AG09309 (cell line): ENCODE measurements at places on chromosomes 1 and 21.

DNA sequence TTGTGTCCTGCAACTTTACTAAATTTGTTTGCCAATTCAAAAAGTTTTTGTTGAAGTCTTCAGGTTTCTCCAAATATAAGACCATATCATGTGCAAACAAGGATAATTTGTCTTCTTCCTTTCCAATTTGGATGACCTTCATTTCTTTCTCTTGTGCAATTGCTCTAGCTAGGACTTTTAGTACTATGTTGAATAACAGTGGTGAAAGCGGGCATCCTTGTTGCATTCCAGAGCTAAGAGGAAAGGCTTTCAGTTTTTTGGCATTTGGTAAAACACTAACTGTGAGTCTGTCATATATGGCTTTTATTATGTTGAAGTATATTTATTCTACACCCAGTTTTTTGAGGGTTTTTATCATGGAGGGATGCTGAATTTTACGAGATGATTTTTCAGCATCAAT is 630.0 kb upstream of the ADGRL2 start:
- DNase-seq = no peak

DNA sequence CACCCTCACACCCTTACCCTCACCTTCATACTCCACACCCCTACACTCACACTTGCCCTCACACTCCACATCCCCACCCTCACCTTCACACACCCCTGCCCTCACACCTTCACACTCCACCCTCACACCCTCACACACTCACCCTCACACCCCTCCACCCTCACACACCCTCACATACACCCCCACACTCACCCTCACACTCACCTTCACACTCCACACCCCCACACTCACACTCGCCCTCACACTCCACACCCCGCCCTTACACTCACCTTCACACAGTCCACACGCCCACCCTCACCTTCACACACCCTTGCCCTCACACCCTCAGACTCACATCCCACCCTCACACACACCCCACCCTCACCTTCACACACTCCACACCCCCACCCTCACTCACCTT is 43.6 kb upstream of the EDN2 start:
- DNase-seq = no peak

DNA sequence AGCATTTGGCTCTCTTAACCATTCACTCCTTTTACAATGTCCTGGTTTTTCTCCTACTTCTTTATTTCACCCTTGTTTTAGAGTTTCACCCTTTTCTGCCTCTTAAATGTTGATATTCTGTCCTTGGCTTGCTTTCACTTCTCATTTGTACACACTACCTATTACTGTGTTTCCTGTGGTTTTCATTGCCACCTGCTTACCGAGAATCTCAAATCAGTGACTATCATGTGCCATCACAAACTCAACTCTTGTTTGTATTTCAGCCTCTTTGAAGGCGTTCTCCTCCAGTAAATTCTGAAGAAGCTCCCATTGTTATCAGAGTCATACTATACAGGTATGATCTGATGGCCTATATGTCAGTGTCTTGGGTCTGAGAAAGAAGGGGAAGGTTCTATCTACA is 65.7 kb downstream of the NPHS2 start:
- no peak for DNase-seq

DNA sequence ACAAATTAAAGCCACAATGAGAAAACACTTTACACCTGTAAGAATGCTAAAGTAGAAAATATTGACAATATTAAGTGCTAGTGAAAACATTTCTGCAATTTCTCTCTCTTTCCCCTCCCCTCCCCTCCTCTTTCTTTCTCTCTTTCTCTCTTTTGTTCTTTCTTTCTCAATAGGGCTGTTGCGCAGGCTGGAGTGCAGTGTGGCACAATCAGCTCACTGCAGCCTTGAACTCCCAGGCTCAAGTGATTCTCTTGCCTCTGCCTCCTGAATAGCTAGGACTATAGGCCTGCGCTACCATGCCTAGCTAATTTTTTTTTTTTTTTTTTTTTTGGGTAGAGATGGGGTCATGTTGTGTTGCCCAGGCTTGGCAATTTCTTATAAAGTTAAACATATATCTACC is 5.9 kb upstream of the SHISAL2A start:
- no peak for DNase-seq

- peak; percentile 11 for DNase-seq
Observed at GRCh38 chr1:91166106-91166712, 144.4 kb upstream of the ZNF644 start.

DNA sequence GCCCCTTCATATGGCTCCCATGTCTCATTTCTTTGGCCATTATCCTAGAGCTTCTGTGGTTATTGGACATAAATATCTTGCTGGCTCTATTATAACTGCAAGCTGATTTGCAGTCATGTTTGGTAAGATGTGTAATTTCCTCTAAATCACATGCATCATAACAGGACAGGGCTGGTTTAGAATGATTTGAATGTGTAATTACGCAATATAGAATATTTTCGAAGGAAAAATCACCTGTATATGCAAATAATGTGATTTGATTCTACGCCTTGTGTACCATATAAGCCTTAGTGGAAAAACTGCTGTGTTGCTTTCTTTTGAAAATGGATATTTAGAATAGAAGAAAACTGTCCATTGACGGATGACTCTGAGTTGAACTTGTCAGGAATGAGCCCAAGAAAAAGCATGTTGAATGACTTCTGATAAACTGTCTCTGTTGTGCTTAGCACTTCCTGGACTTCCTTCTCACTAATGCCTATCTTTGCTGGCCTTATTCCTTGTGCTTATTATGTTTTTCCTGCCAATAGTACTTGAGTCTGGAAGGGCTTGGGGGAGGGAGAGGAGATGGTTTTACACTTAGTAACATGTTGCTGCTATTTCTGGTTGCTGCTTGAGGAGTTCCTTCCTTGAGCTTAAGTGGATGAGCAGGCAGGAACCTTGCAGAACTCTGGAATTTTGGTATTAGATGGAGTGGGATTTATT is 6.5 kb downstream of the CACHD1 start:
- peak; percentile 50 for DNase-seq

GRCh38 chr1:161483361-161483760 is 21.9 kb upstream of the FCGR2A start:
- DNase-seq = no peak

DNA sequence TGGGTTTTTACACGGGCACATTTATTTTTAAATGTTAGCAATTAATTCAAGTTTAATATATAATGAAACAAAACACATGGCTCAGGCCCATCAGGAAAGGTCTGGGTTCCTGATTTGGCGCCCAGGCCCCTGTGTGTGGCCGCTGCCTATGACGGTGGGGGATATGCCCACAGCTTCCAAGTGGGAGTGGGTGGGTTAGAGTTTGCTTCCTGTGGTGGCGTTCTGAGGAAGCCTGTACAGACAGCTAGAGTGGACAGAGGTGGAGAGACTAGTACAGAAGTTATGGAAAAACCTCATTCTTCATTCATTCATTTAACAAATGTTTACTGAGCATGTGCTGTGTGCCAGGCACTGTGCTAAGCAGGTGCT is 22.4 kb upstream of the EPS8L3 start:
- no peak for DNase-seq

GRCh38 chr1:209057083-209057482 is 526.4 kb upstream of the CAMK1G start:
- DNase-seq = no peak

- no peak for DNase-seq
Observed at GRCh38 chr1:155909894-155910293, 1.3 kb downstream of the RIT1 start.

- no peak for DNase-seq
Observed at GRCh38 chr1:189103956-189104355, 1373.7 kb downstream of the BRINP3 start.

GRCh38 chr21:33695813-33696212 is 53.5 kb downstream of the ITSN1 start:
- DNase-seq = no peak

GRCh38 chr1:227766653-227767277 is 31.5 kb downstream of the SNAP47 start:
- no peak for DNase-seq

- peak; percentile 62 for DNase-seq
Observed at GRCh38 chr21:31559368-31560119, 99.9 kb upstream of the SOD1 start.

- no peak for DNase-seq
Observed at GRCh38 chr1:101030881-101031280, 5.3 kb upstream of the DPH5 start.

DNA sequence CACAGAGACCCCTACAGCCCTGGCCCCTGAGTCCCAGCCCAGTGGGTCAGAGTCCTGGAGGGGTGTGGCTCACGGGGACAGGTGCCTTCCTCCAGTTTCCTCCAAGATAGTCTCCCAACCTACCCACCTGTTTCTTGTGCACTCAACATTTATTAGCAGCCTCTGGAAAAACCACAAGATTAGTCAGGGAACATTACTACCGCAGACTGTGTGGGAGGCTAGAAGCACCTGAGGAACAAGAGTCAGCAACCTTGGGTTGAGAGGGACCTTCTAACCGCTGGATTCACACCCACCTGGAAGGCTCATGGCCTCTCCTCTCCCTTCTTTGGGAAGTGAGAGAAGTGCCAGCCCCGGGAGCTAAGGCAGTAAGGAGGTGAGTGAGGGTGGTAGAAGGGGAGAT is 22.5 kb upstream of the IKBKE start:
- no peak for DNase-seq

DNA sequence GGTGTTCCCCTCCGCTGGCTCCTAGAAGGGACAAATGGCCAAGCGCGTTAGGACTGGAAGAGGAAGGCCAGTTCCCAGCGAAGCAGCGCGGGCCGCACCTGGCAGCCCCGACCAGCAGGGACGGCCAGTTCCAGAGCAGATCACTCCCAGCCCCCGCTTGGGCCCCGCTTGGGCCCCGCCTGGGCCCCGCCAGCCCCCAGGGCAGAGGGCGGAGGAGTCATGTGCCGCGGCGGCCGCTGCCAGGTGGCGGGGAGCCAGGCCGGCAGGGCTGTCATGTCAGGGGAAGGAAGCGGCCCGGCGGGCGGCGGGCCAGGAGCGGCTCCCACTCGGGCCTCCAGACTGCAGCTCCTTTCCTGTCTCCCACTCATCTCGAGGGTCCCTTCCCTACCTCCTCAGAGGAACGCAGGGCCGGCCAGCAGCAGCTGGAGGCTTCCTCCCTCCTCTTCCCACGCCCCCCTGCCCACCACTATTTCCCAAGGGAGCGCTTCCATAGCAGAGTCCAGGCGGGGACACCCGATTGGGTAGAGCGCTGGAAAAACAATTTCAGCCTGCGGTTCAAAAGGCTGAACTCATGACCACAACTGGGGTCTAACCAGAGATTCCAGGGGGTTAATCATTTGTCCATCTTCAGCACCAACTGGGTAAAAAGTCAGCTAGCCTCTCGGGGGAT is 16.5 kb downstream of the ZNF697 start:
- no peak for DNase-seq

- no peak for DNase-seq
Observed at GRCh38 chr1:230197644-230198567, 130.9 kb downstream of the GALNT2 start.

DNA sequence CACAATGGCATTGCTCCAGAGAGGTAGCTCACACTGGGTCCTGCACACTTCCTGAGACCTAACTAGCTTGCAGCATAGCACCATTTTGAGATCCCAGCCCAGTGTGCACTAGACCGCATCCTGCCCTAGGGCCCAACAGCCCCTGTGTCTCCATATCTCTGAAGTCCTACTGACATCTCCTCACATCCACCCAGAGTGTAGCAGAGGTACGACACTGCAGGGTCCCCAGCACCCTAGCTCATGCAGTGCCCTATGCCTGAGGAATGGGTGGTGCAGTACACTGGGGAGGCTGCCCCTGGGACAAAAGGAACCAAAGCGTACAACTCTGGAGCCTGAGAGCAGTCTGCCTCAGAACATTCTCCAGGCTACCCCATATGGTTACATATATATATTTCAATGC is 111.4 kb upstream of the DEPDC1 start:
- no peak for DNase-seq

GRCh38 chr1:193176113-193176512 is 10.3 kb downstream of the B3GALT2 start:
- no peak for DNase-seq

- DNase-seq = no peak
Observed at GRCh38 chr1:103336408-103336807, 189.1 kb upstream of the RNPC3 start.

- no peak for DNase-seq
Observed at GRCh38 chr21:27132266-27132665, 165.4 kb upstream of the ADAMTS5 start.

- no peak for DNase-seq
Observed at GRCh38 chr1:160811147-160811546, 15.2 kb downstream of the LY9 start.

- no peak for DNase-seq
Observed at GRCh38 chr1:219050822-219051125, 122.9 kb upstream of the LYPLAL1 start.

DNA sequence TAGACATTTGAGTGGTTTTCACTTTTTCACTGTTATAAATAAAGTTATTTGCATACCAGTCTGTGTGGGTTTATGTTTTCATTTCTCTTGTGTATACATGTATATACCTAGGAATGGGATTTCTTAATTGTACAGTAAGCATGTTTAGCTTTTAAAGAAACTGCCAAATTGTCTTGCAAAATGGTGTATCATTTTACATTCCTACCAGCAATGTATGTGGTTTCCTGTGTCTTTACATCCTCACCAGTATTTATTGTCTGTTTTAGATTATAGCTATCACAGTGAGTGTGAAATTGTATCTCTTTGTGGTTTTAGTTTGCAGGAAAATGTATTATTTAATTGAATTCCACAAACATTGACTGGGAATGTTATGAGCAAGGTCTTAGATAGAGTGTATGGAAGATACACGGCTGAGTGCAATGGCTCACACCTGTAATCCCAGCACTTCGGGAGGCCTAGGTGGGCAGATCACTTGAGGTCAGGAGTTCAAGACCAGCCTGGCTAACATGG is 57.3 kb downstream of the MACF1 start:
- DNase-seq = no peak
